Fibroblast of skin of left biceps (primary cell): ENCODE measurements at places on chromosomes 6 and 20.

DNA sequence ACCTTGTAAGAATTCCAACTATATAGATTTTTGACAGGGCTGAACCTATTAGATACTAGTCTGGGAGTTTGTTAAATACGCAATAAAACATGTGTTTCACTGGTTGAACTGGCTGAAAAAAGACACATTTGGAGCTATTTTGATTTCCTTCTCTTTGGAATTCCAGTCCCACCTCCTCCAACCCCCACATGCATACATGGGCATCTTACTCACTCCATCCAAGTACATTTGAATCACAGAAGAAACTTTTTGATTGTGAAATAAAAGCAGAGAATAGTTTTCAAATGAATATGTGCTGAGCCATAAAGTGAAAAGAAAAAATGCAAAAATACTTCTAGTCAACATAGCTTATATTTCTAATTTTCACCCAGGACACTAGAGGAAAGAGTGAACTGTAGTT, 33.9 kb upstream of the STXBP5 start:
- DNase-seq = peak; percentile 93

- DNase-seq = no peak
Observed at GRCh38 chr6:79676785-79677736, 45.9 kb downstream of the SH3BGRL2 start.

DNA sequence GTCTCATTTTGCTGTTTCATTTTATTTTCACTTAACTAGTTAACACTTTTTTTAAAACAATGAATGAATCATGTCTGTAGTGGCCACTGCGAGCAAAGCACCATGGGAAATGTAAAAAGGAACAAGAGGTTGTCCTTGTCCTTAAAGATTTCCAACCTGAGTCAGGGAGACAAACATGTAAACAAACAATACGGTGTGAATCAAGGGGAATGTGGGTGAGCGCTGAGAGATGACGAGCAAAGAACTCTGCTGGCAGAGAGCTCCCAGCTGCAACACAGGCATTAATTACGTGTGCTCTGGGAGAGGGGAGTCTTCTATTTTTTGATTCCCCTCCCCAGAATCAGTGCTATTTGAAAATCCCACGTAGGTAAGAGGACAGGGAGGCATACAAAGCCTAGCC, 84.3 kb downstream of the ATXN1 start:
- DNase-seq = no peak

- no peak for DNase-seq
Observed at GRCh38 chr6:108288742-108289141, 6.1 kb upstream of the AFG1L start.

- no peak for DNase-seq
Observed at GRCh38 chr6:96073555-96073954, 57.8 kb downstream of the FUT9 start.

DNA sequence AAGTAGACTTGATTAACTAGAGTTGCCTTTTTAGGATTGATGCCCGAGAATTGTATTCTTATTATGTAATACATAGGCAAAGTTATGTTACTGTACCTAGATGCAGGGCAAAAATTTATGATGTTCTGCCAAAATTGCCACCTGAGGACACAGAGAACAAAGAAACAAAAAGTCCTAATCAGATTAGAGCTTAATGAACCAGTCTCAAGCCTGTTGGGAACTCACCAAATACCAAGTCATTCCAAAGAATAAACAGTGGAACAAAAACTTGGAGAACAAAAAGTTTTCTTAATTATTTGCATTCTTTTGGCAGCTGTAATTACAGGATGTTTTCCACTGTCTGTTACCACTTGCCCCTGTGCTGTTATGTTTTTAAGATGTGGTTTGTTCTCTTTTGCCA, 154.7 kb upstream of the SGK1 start:
- DNase-seq = no peak

DNA sequence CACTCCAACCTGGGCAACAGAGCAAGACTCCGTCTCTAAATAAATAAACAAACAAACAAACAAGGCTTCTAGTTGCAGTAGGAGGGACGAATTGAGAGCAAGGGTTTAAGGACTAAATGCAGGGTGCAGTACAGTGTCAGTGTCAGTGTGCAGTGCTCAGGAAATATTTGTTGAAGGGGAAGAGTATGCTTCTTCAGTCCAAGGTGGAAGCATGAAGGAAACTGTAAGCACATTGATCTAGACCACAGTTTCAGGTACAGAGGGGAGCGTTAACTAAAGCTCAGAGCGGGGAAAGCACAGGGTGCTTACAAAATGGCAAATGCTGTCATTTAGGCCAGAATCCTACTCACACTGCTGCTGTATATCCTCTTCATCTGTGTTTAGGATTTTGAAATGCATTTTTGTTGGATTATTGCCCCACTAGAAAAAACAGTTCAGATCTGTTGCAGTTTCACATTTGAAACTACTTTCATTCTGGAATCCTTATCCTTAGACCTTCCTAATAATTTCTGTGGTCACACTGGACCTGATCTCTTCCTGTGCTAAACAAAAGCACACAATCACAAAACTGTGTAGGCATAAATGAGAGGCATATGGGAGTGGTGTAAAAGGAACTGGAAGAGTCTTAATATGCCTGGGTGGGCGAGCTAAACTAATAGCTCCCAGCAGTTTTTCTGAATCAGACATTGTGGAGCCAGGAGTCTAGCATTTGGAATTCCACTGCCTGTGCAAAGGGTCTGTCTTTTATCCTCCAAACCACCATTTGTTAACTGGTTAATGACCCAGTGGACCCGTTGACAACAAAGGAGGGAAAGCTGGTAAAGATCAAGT, 41.4 kb downstream of the CBFA2T2 start:
- peak; percentile 32 for DNase-seq

DNA sequence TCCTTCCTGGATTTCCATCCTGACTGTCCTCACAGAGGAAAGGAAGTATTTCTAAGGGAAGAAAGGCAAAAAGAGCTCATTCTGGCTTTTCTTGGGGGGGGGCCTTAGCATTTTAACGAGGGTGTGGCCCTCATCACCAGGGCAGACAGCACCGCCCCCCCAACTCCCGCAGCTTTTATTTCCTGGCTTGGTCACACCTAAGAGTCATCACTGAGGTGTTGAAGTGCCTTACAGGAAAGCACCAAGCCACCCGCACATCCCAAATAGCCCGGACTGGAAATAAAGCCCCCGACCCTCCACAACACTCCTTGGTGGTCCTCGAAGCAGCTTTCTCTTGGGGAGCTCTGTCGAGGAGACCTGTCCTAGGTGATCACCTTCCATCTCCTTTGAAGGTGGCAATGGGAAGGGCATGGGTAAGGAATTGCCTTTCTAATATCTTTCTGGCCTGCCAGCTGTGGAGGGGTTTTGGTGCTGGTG, 1.3 kb downstream of the PTK7 start:
- DNase-seq = no peak

DNA sequence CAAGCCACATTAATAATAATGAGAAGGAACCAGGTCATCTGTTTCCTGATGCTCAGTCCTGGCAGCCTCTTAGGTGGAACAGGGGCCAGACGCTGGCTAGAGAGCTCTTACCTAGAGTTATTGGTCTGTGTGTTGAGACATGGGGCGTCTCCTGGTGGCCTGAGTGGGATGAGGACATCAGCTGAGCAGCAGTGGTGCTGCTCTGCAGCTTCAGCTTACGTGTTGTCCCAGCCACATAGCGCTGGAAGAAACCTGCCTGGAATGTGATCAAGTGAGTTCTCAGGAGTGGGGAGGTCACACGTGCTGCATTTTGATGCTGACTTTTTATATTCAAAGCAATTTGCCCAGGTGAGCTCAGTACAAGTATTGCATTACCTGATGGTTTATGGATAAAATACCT, 355.4 kb downstream of the CDH26 start:
- no peak for DNase-seq

GRCh38 chr6:61679625-61680024, 606.4 kb downstream of the KHDRBS2 start:
- DNase-seq = no peak

GRCh38 chr6:43903739-43904290, 133.8 kb downstream of the VEGFA start:
- no peak for DNase-seq

DNA sequence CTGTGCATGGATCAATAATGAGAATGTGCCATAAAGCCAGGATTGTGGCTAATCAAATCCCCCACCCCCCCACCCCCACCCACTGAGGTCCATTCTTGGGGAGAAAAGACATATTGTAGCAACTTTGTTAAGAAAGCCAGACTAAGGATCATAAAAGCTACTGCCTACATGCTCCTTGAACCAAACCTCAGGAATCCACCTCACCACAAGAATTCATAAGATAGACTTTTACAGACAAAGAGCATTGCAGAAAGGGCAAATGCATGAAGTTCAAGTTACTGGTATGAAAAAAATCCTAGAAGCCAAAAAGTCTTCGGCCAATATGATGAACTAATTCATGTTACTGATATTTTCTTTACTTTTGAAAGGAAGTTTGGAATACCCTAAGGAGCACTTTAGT, 187.9 kb upstream of the ARID1B start:
- peak; percentile 37 for DNase-seq

GRCh38 chr6:139112146-139112545, 22.7 kb upstream of the HECA start:
- no peak for DNase-seq

- no peak for DNase-seq
Observed at GRCh38 chr20:58853466-58853865, 950 bp downstream of the GNAS start.

DNA sequence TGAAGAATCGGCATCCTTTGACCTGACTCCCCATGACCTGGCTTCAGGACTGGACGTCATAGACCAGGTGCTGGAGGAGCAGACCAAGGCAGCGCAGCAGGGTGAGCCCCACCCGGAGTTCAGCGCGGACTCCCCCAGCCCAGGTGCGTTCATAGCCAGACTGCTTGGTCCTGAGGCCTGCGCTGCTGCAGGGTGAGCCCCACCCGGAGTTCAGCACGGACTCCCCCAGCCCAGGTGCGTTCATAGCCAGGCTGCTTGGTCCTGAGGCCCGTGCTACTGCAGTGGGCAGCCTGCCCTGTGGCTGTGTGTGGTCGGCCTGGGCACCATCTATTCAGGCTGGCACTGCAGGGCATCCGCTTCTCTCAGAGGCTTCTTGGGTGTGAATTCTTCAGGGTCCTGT, 15.8 kb downstream of the RTEL1 start:
- no peak for DNase-seq

GRCh38 chr6:80742481-80742880, 636.0 kb downstream of the BCKDHB start:
- DNase-seq = peak; percentile 46

- DNase-seq = no peak
Observed at GRCh38 chr6:154604119-154604518, 93.6 kb upstream of the CNKSR3 start.

GRCh38 chr6:2266031-2266795, 20.8 kb upstream of the GMDS start:
- DNase-seq = peak; percentile 35

DNA sequence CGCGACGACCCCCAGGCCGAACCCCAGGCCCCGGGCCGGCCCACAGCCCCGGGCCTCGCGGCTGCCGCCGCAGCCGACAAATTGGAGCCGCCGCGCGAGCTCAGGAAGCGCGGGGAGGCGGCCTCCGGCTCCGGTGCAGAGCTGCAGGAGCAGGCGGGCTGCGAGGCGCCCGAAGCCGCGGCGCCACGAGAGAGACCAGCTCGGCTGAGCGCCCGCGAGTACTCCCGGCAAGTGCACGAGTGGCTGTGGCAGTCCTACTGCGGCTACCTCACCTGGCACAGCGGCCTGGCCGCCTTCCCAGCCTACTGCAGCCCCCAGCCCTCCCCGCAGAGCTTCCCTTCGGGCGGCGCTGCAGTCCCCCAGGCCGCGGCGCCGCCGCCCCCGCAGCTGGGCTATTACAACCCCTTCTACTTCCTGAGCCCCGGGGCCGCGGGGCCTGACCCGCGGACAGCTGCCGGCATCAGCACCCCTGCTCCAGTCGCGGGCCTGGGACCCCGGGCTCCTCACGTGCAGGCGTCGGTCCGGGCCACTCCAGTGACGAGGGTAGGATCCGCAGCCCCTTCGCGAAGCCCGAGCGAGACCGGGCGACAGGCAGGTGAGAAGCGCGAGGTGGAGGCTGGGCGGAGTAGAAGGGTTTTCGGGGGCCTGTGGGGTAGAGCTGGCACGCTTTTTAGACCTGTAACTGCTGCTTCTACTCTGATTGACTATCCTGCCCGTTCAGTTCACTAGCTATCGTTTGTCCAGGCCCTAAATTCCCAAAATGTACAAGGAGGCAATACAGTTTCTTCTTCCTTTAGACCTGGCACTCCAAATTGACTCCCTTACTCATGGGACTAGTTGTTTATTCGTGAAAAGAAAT, 654 bp downstream of the FAM8A1 start:
- DNase-seq = no peak

DNA sequence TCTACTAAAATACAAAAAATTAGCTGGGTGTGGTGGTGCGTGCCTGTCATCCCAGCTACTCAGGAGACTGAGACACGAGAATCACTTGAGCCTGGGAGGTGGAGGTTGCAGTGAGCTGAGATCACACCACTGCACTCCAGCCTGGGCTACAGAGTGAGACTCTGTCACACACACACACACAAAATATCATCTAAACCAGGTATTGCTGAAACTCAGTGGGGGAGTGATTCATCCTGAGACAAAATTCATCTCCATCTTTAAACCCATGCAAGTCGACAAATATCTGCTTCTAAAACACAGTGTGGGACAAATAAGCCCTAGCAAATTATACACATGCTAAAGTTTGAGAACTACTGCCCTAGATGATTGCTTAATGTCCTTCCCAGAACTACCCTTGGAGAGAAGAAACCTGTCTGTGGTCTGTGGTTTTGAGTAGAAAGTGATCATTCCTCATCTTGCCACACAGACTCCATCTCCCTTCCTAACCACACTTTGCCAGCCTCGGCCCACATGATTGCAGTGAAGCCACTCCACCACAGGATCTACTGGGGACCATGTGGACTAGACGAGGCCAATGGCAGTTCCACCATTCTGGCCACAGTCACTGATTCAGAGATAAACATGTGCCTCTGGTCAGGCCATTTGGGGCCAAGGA, 130.3 kb downstream of the OPRM1 start:
- DNase-seq = no peak

DNA sequence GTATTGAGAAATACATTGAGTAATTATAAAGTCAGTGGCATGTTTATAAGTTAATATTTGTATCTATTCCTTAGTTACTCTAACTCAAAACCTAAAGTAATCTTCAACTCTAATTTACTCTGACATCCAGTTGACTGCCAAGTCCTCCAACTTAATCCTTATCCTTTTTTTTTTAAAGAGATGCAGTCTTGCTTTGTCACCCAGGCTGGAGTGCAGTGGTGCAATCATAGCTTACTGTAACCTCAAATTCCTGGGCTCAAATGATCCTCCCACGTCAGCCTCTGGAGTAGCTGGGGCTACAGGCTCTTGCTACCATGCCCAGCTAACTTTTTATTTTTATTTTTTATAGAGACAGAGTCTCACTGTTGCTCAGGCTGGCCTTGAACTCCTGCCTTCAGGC, 24.4 kb downstream of the PTPN1 start:
- DNase-seq = no peak
